ENCODE measurements at places on chromosomes 6 and 20. TPM values are rescaled to one million over a fixed set of nuclear protein-coding genes. Genes with fewer than 3 reads are reported as not detected.

The CCN6 gene
- not detected for total RNA-seq

The GNRH2 gene
- total RNA-seq = 1.4 TPM

The GDAP1L1 gene
- 0.77 TPM for total RNA-seq

The MUC22 gene
- 0.05 TPM for total RNA-seq

The MDFI gene
- total RNA-seq = 144 TPM

Measured in astrocyte (in vitro differentiated cells and primary cell).